NB4 (cell line): ENCODE measurements at places on chromosomes 5 and 9.

- no peak for DNase-seq
Observed at GRCh38 chr5:68452286-68452685, 236.7 kb downstream of the PIK3R1 start.

GRCh38 chr9:20624201-20625002, 2.1 kb upstream of the MLLT3 start:
- DNase-seq: peak; percentile 92

GRCh38 chr5:6043491-6044310, 334.6 kb downstream of the MED10 start:
- no peak for DNase-seq

DNA sequence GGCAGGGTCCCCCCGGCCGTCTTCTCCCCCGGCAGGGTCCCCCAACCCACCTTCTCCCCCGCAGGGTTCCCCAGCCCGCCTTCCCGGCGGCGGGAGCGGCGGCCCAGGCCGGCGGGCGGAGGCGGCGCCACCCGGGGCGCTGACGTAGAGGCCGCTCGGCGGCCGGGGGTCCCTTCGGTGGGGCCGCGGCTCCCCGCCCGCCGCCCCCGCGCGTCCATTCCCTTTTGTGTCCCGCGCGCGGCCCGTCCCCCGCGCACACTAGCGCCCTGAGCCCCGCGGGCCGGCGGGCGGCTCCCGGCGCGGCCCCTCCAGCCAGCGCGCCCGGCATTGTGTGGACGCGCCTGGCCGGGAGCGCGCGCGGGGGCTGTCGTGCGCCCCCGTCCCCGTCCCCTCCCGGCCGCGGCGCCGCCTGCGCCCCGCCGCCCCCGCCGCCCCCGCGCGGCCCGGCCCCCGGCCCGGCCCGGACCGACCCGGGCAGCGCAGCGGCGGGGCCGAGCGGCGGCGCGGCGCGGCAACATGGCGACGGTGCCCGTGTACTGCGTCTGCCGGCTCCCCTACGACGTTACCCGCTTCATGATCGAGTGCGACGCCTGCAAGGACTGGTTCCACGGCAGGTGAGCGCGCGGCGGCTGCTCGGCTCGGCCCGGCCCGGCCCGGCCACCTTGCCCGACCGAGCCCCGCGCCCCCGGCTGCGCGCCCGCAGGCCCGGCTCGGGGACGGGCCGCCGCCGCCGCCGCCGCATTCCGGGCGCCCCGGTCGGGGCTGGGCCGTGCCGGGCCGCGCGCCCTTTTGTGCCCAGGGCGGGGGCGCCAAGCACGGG, at the start of gene PHF2:
Gene PHF2 (plus strand): TSS at position 327 of the 820 bp plus-strand sequence. CDS start 190 bp downstream, at position 517.
- DNase-seq: peak; percentile 37
